ENCODE measurements at places on chromosomes 16 and 17.

DNA sequence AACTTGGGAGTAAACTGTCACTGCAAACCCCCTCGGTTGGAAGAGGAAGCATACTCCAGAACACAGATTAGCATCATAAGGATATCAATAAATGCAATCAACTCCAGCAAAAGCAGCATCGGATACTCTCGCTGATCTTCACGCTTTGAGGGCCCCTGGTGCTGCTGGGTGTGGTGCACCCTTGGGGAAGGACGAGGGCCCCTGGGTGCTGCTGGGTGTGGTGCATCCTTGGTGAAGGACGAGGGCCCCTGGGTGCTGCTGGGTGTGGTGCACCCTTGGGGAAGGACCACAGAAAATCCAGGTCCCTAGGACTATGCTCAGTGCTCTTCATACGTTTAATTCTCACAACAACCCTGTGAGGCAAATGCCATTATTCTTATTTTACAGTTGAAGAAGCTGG, 54.2 kb downstream of the VPS53 start:
- no peak for DNase-seq

DNA sequence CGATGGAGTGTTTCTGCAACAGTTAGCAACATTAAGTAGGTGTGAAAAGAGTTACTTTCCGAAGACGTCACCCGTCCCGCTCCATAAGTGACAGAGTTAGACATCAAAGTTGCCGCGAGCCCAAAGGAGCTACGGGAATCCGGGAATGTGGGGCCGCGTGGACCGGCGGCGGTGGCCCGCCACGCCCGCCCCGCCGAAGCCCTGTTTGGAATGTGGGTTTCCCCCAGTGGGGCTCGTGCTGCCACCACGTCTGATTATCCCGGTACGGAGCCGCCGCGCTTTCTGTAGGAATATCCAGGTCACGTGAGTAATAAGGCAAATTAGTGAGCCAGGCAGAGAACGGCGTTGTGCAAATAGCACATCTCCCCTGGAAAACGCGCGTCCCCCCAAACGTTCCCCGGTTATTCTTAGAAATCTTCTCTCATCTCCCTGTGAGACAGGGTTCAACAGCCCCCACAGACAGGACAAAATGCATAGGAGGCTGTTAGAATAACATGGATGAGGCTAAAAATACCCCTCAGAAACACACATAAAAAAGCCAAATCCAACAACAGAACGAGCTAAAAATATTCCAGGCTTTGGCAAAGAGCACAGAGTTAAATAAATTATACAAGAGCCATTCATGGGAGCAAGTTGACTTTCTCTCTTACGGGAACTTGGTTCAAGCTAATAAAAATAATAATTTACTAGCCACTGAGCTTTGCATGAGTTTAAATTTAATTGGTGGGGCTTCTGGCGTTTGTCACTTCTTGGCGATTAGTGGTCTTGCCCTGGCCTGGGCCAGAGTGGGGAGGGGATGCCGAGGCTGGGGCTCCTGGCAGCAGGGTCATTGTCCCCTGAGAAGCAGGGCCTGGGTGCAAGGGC, 8.6 kb downstream of the BAHCC1 start:
- DNase-seq: no peak

DNA sequence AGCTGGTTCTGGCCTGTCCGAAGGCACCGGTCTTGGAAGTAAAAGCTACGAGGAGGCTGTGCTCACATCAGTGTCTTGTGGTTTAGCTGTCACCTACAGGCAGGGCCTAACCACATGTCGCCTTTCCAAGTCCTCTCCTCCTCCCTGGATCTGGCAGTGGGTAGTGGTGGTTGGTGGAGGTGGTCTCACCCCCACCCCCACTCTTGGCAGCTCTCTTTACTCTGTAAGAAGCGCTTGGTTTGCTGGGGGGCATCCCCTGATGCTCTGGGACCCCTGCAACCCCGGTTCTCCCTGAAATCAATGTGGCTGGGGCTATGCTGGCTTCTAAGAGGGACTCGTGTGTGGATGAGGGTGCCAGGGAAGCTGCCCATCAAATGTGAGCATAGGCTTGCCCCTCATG, 68.3 kb downstream of the WIPI1 start:
- no peak for DNase-seq

DNA sequence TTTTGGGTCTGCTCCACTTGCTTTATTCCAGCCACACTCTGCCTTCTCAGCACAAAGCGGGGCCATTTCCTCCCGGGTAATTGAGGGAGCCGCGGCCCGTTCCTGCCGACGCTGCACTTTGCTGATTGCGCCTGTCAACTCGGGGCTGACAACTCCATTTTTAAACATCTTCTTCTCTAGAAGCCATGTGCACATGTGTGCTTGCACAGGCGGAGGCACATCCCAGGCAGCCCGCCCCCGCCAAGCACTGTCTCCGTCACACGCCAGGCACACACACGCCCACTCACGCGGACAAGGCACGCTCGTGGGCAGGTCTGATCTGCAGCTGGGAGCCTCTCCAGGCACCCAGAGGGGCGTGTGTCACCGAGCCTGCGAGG, 63.2 kb downstream of the ENGASE start:
- no peak for DNase-seq

GRCh38 chr17:35752945-35753764, at the start of gene GAS2L2:
TSS of gene GAS2L2 (minus strand) at chr17:35753239. CDS start at chr17:35752850, 389 bp downstream.
- no peak for DNase-seq

DNA sequence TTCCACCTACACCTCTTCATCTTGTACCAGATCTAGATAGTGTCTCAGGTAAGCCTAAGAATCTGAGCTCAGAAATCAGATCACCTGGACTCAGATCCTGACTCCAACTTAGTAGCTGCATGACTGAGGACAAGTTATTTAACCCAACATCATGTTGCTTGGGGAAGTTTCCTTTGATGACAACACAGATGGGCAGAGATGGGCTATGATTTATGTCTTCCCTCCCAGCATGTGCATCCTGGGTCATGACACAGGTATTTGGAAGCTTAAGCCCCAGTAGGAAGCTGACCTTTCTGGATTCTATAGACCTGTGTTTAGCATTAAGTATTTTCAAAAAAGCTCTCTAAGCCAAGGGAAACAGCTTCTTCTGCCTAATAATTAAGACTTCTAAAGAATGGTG, 12.4 kb upstream of the HEATR6 start:
- DNase-seq: no peak

DNA sequence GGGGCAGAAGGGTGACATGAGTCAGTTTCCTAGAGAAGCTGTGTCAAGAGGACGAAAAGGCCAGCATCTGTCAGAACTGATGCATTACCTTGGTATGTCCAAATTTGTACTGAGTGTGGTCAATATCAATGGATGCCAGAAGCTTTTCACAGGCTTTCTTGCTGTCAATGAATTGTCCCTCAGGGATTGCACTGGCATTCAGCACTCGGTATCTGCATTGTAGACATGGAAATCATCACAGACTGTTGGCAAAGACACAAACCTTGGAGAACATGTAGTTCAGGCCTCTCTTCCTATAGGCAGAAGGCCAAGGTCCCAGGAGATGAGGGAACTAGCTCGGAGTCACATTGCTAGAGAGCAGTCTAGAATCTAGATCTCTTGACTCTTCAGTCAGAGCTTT, 16.6 kb downstream of the MYH3 start:
- no peak for DNase-seq

DNA sequence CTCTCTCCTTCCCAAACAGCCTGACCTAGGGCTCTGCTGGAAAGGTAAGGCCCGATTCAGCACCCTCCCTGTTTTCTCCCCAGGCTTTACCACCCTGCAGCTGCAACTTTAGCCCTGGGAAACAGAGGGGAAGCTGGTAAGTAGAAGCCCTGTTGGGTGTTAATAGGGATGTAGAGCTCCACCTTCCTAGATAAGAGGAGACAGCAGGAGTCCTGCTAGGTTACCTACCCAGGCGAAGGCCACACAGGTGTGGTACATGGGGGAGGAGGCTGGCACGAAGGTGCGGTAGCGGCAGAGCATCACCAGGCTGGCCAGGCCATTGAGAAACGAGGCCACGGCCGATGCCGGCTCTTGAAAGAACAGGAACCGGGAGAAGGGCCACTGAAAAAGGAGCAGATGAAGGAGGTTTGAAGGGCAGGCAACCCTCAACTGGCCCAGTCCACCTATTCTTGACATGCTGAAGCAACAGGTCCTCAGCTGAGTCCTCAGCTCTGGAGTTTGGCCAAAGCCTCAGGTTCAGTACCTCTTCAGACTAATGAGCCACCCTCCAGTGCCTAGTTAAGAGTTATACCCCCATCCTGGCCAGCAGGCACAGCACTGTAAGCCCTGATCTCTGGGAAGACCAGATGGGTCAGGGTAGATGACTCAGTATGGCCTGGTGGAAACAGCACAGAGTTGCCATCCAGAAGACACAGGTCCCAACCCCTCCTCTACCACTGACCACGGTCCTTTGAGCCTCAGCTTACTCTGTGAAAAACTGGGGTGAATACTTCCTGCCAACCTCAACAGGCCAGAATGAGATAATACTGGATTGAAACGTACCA, 3.3 kb downstream of the PGAP3 start:
- no peak for DNase-seq

DNA sequence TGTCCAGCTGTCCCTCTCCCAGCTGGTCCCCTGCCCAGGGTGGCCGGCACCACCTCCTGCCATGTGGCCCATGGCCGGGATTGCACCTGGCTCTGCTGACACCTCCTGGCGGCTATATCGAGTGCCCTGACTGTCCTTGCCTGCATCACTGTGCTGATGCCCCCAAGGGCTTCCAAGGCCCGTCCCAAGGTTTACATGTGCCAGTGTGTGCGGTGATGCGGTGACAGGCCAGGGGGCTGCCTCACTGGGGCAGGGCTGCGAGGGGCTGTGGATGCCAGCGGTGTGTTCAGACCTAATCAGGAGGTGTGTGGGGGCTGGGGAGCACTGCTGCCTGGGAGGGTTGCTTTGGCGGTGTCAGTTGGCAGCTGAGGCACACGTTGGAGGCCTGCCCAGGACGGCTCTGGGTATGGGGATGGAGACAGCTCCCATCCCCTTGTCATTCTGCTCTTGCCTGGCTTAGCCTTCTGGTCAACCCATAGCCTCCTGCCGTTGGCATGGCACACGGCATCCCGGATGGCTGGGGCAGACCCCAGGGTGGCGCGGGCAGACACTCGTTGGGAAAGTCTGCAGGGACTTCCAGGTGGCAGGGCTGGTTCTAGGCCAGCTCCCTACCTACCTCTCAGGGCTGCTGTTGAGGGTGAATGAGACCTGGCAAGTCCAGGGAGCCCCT, 5.5 kb downstream of the MAP2K3 start:
- DNase-seq: no peak

- DNase-seq: no peak
These were observed 57.9 kb upstream of the FOXF1 start for GRCh38 chr16:86452451-86452850.

- DNase-seq: no peak
These were observed 4.8 kb downstream of the LHX1 start for GRCh38 chr17:36942019-36942599.

- DNase-seq: no peak
These were observed 208.4 kb downstream of the IRF8 start for GRCh38 chr16:86107215-86107825.

DNA sequence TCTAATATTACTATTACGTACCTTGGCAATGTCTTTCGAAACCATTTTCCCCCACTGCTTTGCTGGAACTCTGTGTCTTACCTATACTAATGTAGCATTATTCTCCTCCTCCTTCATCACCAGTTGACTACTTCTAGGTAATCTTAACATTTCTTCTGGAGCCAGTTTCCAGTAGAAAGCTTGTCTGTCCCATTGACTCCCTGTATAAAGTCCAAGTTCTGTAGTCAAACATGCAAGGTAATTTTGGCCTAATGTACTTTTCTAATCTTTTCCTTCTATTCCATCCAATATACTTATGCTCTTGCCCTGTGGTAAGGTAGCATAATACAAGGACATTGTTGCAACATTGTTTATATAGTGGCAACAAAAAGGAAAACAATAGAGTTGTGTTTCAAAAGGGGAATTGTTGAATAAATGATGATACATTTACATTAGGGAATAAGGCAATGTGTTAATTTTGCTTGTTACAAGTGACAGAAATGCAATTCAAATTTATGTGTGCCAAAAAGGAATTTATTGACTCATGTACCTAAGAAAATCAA, 27.9 kb downstream of the OMG start:
- DNase-seq: no peak

DNA sequence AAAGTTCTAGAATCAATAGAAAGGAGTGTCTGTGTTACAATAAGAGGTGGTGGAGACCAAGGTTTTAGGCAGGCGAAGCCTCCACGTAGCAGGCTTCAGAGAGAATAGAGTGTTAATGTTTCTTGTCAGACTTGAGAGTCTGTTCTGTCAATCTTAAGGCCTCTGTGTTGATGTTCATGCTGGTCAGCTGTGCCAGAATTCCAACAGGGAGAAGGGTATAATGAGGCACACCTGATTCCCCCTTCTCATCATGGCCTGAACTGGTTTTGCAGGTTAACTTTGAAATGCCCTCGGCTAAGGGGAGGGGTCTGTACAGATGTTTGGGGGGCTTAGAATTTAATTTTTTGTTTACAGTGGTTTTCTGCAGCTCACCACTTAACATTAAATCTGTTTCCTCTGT, 46.0 kb downstream of the RNF112 start:
- DNase-seq: no peak

DNA sequence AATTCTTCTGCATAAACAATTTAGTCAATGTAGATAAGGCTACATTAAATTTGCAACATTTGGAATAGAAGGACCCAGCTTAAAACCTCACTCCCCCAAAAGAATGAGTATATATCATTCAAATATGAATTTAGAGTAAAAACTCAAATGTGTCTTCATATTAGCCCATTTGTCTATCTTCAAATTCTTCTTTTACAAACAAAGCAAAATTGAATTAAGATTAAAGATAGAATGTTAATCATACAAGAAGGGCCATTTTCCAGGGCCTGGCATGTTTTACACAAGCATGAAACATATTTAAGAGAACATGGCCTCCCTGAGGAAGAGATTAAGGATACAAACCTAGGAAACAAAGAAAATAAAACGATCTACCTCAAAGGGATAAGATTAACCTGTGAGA, 8.4 kb downstream of the TOX3 start:
- DNase-seq: no peak

DNA sequence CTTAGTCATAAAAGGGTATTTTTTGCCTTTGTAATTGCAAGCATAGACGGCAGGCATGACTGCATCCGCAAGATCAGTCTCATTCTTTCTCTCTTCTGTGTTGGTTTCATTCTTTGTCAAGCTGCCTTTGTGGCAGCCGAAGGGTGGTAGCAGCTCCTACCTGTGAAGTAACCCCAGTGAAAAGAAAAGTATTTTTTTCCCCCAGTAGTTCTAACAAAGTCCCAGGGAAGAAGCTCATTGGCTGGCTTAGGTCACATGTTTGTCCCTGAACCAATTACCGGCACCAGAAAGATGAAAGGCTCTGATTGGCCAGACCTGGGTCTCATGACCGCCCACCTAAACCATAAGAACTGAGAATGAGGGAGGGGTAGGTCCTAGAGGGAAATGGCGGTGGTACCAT, 110.7 kb downstream of the RAP1GAP2 start:
- no peak for DNase-seq

DNA sequence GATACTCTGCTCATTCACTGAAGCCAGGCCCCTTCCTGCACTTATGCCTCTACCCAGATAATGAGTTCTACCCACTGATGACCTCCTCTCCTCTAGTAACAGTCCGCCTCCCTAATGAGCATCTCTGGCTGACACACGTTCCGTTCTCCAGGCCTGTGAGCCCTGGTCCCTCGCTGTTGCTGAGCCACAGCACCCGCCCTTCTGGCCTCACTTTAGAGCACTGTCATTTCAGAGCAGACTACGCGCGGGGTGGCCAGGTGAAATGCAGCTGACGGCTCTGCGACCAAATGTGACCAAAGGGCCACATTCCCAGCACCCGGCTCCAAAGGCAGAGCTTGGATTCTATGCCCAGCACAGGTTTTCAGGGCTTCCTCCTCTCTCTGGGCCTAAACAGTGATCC, 13.8 kb downstream of the PSMD3 start:
- no peak for DNase-seq
